ENCODE measurements at places on chromosomes 4 and X.

DNA sequence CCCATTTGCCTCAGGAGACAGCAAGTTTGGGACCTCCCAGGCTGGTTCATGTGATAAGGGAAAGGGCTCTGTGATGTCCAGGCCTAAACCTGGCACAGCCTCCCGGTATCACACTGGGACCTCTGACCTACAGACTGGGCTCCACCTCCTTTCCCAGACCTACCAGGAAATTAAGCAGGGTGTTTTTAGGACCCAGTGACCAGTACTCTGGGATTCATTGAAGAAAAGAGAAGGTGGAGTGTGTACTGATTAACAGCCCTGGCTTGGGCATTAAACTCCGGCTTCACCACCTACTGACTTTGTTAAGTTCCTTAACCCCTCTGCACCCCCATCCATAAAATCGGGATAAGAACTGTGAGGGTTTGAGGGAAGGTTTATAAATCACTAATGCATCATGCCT, 28.6 kb downstream of the ASB9 start:
- no peak for DNase-seq

DNA sequence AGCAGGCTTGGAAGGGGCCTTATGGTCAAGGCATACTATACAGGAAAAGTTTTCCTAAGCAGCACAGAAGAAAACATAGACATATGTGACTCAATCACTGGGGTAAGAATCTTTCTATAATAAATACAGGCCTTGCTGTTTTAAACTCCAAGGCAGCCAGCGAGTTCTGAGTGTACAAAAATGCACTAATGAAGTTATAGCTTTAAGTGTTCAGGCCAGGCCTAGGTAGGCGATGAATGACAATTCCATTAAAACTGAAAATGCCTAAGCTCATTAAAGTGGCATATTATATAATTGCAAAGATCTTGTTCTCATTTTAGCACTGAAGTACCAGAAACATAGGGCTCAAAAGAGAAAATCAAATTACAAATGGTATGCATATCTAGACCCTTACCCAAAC, 716.4 kb upstream of the HS3ST1 start:
- DNase-seq, result no peak

DNA sequence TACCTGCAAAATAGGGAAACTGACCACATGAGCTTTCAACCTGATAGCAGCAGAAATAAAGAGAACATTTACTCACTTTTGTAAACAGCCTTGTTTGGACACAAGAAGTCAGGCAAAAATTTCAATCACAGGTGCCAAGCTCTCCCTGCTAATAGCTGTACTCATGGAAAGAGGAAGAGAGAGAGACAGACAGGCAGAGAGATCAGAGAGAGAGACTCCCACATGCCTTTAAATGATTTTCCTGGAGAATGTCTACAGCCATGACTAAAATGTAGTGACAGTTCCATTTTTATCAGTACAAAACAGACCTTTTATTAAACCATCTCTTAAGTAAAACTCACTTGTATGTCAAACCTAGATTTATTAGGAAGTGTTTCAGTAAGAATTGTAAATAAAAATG, 752.9 kb downstream of the TRAM1L1 start:
- no peak for DNase-seq

GRCh38 chr4:22676063-22676462, 16.7 kb upstream of the GBA3 start:
- no peak for DNase-seq

DNA sequence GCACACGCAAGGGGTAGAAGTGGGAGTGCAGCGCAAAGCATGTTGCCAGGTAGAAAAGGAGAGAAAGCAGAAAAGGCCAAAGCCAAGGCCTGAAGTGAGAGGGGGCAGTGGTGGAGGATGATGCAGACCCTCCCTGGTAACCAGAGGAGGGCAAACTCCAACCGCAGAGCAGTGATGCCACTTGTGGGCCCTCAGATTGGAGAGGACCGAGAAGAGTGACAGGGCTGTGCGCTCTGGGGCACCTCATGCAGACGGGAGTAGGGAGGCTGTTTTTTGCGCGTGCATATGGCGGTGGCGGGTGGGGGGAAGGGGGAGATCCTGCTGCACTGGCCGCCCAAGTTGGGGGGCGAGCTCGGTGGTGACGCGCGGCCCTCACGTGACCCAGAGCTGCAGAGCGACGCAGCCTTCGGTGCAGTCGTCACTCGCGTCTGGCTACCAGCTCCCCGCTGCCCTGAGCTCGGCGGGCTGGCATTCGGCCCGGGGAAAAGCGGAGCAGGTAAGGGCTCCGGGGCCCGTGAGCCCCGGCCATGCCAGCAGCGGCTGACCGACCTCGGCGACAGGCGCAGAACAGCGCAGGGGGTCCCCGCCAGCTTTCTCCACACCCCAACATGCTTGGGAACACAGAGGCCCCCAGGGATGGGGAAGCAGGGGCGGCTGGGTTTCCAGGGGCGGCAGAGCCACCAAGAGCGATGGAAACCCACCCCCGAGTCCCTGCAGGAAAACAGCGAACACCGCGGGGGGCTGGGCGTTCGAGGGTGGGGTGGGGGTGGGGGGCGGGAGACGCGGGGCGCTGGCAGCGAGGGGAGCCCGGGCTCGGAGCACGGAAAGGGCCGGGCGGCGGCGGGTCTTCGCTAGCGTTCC, at the start of gene BEX3:
Gene BEX3, plus strand, starts transcription at position 421 of the 861 bp plus-strand sequence. CDS start 984 bp downstream, outside the sequence.
- peak; percentile 84 for DNase-seq

GRCh38 chr4:82381235-82381634, 7.4 kb upstream of the HNRNPD start:
- no peak for DNase-seq

- DNase-seq, result no peak
Observed at GRCh38 chr4:168707205-168707604, 210.4 kb downstream of the PALLD start.

- DNase-seq, result no peak
Observed at GRCh38 chr4:3017504-3017903, 54.1 kb downstream of the GRK4 start.

GRCh38 chr4:80948995-80949394, 81.5 kb upstream of the BMP3 start:
- DNase-seq, result no peak

GRCh38 chr4:46870411-46870810, 38.6 kb downstream of the COX7B2 start:
- DNase-seq, result no peak

DNA sequence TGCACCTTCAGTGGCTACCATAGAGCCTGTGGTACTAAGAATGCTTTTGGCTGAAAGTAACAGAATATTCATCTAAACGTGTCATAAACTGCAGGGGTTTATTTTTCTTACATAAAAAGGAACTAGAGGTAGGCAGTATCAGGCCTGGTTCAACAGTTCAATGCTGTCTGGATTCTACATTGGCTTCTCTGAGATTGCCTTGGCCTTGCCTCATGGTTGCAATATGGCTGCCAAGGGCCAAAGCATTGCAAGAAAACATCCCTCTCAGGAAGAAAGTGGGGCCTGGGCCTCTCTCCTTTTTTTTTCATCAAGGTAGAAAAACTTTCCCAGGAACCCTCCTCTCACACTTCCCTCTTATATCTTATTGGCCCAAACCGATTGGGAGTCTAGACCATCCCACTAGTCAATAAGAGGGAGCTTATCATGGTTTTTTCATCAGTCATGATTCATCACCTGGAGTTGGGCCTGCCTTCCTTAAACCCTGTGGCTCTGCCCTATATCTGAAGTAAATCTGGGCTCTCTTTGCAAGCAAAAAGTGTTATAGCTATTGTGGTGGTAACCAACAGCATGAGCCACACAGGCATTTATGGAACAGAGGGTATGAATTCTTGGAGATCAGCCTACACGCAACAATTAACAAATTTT, 1.8 kb upstream of the DOCK11 start:
- DNase-seq, result no peak

- DNase-seq, result no peak
Observed at GRCh38 chrX:55813150-55813549, 95.6 kb downstream of the RRAGB start.

DNA sequence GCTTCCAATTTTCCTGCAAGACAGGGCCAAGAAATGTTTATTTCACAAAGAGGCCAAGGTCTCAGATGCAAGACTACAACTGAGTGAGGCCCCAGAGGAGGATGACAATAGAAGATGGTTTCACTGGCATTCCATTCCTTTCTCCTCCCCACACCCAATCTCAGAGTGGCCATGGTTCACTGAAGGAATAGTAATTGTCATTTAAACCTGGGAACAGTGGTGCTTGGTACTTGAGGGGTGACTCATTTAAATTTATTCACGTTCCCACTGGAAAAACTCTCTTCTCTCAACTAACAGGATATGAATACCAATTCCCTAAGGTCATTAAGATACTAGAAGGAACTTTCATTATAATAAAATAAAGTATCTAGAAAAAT, 35.3 kb upstream of the CXCL8 start:
- DNase-seq, result no peak

DNA sequence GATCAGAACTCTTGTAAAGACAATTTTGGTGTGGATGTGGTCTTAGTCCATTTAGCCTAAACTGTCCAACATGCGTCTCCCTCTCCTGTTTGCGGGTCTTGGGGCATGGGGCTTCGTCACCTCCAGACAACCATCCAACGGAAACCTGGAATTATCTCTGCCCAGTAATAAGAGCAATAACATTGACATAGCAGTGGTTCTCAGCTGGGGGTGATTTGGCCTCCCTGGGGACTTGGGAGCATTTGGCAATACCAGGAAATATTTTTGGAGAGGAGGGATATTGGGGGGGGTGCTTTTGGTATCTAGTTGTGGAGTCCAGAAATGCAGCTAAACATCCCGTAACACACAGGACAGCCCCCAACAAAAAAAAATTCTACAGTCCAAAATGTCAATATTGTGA, 47.2 kb downstream of the SEL1L3 start:
- no peak for DNase-seq

DNA sequence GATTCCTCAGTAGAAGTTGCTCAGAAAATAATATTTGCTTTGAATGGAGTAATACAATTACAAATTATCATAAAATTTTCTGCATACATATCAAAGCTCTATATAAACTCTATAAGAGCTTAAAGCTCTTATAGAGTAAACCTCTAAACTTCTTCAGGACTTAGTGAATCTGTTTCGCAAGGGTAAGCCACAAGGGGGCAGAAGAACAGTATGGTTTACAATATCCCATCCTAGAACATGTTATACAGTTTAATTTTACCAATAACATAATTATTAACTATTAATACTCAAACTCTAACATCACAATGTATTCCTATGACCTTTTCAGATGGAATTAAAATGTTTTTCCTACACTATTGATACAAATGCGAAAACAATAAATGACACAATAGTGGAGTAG, 33.8 kb upstream of the SPANXN1 start:
- no peak for DNase-seq

DNA sequence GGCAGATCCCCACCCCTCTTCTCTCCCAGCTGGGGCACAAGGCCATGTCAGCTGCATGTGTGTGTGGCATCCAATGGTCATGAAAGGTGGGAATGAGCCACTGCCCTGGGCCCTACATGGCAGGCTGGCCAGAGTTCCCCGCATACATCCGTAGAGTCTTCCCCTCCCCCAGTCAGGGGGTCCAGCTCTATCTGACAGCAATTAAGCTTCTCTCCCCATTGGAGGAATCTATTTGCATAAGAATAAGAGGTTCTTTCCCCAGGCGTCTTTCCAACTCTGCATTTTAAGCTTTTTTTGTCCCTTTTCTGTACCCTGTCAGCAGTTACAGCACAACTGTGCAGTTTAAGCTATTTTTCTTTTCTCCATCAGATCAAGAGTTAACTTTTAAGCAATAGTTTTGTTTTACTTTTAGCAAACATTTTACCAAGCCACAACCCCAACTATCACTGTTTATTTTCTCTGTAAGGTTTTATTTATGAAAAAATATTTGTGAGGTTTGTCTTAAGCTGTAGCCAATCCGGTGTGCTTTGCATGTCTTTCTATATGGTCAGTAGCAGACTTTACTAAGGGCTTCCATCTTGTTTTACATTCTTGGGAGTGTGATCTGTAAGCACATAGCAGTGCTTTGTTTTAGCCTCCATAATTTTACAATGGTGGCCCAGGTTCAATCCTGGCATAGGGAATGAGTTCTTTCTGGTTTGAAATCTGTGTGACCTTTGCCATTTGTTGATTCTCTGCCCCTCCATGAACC, 28.7 kb downstream of the NLRP2B start:
- no peak for DNase-seq

DNA sequence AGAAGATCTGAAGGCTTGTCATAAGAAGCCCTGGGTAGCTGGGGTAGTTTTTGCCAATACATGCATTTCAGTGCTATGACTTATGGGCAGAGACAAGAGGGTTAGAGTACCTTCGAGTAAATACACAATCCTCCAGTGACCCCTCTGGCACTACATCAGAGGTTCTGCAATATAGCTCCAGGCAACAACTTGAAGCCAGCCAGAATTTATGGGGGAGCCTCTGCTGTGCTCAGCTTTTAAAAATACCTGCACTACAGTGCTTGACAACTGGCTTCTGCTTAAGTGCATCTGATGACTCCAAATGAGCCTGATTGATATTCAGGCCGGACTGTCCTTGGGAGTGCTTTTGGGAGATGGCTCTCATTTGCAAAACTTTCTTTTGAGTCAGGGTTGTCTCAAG, 44.9 kb upstream of the SMAD1 start:
- no peak for DNase-seq

GRCh38 chr4:102623622-102624021, 122.5 kb downstream of the NFKB1 start:
- DNase-seq, result peak; percentile 61

- DNase-seq, result peak; percentile 76
Observed at GRCh38 chrX:51743179-51743957, at the start of gene GSPT2. Gene GSPT2, plus strand, starts transcription at chrX:51743442. Its CDS starts 185 bp downstream, at chrX:51743627.

DNA sequence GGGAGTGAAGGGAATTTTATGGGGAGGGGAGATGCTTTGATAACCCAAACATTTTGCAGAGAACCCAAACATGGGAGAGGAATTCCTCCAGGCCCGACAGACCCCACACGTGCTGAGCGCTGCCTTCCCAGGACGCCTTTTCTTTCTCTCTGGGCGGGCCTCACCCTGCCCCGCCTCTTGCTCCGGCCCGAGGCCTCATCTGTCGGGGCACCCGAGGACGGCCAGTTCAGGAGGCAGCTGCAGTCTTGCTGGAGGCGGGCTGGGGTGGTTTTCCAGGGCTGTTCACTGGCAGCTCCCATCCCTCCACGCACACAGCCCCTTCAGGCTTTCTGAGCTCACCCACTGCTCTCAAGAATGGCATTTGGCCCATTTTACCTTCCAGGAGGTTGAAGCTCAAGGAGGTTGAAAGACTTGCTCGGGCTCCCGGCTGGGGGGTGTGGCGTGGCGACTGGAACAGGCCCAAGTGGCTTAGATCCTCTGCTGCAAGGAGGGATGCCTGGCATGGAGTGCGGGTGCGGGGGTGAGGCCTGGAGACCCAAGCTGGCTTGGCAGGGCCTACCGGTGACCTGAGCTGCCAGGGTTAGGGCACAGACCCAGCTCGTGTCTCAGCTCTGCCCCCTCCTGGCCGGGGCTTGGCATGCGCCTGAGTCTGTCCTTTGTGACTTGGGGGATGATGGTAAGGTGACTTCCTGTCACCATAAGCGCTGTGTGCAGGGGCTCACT, 99.2 kb downstream of the PSAPL1 start:
- DNase-seq, result peak; percentile 34

DNA sequence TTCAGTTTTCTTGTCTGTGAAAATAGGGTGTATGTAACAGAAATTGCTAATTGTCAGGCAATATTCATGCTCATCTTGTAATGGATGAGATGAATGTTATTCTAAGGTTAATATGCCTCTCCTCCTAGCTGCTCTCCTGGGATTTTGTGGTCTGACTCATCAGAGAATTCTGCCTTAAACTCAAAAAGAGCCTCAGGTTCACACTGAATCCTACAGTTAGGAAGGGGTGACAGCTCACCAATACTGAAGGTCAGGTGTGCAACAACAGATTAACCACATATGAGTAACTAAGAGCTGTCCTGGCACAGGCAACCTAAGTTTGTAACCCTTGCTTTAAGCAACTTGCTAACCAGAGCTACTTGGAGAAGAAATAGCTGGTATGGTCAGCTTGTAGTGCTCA, 197.7 kb downstream of the SPATA18 start:
- no peak for DNase-seq
